CD14-positive monocyte (primary cell): ENCODE measurements at places on chromosomes 16 and 17.

DNA sequence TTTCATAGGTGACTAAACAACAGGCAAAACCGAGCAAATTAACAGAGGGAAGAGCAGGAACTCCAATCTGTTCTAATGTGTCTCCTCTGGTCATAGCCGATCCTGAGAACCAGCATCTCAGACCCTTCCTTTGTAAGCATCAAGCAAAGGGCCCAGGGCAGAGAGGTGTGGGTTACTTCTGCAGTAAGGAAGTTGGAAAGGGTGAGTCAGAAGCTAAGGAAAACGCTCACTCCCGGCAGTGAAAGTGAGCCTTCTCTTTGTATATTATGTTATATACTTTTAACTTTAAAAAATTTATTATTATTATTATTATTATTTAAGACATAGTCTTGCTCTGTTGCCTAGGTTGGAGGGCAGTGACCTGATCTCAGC is 77.7 kb downstream of the MRM3 start:
- DNase-seq, result no peak

DNA sequence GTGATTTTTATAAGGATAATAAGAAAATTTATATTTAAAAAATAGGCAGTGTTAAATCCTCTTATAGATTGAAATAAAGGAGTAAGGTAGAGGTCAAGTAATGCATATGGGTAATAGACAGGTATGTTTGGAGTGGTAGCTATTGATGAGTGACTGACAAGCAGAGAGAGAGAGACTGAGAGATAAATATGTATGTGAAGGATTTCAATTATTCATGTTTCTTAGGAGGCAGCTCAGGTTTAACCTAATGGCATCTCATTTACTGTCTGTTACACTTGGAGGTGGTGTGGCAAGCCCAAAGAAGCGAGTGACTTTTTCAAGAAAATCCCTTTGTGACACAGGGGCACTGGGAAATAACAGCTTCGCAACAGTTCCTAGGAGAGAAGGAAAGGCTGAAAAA is 120.2 kb downstream of the KIF2B start:
- DNase-seq, result no peak

DNA sequence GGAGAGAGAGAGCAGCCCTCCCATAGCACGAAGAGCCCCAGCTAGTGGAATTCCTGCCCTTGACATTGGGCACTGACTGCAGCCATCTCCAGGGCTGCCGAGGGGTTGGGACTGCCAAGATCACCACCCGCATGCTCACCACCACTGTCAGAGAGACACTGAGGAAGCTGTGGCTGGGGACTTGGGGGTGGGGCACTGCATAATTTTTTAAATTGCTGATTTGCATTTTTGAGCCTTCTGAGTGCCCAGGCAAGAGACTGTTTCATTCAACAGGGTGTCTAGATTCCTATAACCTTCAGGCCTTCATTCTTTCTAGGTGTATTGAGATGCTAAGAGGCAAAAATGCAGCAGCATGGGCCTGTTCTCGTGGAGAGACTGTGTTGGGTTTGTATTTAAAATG is 9.0 kb upstream of the EPX start:
- no peak for DNase-seq

- no peak for DNase-seq
Measured at GRCh38 chr17:29929006-29929532, 959 bp downstream of the SSH2 start.

DNA sequence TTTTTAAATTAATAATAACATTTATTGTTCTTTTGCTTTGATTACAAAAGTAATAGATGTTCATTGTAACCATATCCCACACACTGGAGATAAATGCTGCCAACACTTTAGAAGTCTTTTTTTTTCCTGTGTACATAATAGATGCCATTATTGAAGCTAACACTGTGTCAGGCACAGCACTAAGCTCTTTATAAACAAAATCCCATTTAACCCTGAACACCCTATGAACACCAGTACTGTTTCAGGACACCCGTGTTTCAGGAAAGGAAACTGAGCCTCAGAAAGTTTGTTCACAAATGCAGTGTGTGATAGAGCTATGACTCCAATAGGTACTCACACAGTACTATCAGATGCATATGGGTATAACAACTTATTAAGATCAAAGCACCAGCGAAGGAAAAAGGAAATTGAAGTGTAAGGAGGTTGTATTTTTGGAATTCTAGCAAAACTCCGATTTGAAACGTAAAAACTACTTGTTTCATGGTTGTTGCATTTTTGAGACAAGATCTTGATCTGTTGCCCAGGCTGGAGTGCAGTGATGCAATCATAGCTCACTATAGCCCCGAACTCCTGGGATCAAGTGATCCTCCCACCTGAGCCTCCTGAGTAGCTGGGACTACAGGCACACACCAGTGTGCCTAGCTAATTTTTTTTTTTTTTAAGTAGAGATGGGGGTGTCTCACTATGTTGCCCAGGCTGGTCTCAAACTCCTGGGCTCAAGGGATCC is 2.0 kb upstream of the KIFC3 start:
- no peak for DNase-seq

- no peak for DNase-seq
Measured at GRCh38 chr16:50980666-50981065, 170.4 kb downstream of the SALL1 start.

GRCh38 chr16:977081-977701 is 4.4 kb upstream of the SOX8 start:
- no peak for DNase-seq

DNA sequence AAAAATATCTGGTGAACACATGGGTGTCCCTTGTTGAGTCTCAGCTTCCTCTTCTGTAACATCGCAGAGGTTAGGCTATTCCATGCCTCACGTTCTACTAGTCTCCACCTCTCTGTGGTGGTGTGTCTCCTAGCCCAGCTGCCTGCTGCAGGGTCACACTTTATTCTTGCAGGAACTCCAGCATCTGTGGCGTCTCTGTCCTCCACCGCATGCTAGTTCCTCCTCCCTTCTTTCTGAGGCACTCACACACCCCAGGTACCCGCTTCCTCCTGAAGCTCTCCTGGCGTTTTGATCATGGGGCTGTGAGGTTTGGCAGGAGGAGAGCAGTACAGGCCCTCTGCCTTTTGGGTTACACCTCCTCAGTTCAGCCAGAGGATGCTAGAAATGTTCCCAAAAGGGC is 9.9 kb upstream of the TEX2 start:
- no peak for DNase-seq

- DNase-seq, result no peak
Measured at GRCh38 chr16:14378689-14379467, 251.2 kb downstream of the PARN start.

GRCh38 chr17:79205688-79206205 is 131.1 kb downstream of the ENGASE start:
- DNase-seq, result no peak

DNA sequence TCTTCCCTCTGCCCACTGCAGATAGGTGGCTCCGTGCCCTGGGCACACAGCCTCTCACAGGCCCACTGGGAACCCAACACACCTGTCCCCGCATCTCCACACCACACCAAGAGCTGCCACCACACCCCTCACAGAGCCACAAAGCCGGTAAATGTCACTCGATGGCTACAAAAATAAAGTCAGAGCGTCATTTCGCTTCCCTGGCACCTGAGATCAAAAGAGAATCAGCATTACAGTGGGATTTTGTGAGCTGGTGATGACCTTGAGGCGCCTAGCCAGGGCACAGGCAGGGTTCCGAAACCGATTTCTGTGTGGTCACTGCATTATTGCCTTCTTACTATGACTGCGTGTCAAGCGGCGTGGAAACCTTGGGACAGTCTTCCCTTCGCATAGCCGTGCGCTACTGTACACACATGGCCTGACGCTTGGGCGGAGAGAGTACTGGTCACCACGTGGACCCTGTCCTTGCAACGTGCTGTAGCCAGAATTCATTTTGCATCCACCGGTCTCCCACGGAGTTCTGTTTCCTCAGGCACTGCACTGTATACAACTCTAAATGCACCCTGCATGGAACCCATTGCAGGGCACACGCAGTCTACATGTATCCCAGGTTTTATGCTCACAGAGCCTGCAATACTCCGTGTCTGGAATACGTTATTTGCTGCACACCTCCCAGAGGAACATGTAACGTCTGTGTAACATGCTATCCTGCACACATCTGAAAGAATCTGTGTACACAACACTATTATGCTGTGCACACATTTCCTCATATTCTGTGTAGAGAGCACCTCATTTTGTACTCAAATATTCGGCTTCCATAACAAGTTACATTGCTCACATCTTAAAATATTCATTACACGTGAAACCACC is 5.8 kb upstream of the FOXF1 start:
- DNase-seq, result no peak

- DNase-seq, result no peak
Measured at GRCh38 chr16:64962786-64963185, 159.1 kb downstream of the CDH11 start.

DNA sequence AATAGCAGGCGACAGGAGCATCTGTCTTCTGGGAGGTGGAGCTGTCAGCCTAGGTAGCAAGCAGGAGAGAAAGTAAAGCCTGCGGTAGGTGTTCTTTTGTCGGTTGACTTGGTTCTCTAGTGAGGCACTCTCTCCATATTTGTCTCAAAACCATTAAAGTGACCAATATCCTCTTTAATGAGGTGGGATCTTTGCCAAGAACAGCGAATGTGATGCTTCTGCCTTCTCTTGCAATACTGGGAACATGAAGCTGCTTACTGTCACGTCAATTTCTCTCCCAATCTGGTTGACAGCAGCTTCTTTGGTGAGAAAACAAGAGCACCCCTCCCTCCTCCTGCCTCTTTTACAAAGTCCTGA is 176.7 kb downstream of the ABCC12 start:
- no peak for DNase-seq

DNA sequence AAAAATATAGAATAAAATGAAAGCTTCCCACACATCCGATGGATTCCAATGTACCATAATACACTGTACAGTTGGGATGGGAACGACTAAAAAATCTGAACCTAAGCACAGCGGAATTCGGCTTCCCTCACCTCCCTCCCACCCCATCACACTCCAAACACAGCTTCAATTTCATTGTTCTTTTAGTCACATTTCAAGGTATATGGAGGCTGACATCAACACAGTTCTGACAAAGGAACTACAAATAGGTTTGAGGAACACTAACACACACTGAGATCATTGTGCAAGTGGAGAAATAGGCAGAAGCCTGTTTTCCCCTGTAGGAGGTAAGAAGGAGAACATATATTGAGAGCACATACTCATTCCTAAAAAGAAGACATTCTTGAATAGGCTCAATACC is 85.1 kb downstream of the WDR59 start:
- DNase-seq, result no peak

- no peak for DNase-seq
Measured at GRCh38 chr16:89000207-89000959, 23.4 kb upstream of the CBFA2T3 start.

DNA sequence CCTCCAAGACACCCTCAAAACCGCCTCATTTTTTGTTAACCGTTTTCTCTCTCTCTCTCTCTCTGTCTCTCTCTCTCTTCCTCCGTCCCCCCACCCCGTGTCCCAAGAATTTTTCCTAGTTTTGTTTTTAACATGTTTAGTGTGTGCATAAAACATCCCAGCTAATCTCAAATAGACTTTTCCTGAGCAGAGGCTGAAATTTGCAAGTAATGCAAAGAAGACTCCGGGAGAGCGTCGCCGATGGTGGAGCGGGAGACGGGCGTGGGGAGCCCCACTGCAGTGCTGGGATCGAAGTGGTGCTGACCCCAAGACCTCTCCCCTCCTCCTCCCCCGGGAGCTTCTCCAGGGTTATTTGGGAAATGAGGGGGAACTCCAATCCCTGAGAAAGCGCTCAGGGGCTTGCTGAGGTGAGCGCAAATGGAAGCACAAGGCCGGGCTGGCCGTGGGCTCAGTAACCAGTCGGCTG is 4.7 kb upstream of the DLX4 start:
- DNase-seq, result no peak

DNA sequence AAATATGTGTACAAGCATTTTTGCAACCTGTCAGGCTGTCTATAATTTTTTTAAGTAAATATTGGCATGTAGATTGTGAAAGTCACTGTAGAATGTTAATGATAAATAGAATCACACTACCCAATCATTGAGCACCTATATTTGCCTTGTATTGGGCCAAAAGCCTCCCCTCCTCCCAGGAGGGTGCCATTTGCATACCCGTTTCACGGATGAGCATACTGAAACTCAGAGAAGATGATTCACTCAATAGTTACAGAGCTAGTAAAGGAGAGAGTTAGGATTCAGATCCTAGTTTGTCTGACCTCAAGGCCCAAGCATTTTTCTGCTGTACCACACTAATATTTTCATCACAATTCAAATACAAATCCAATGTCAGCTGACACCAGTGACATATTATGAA is 299.7 kb upstream of the CDH11 start:
- no peak for DNase-seq

DNA sequence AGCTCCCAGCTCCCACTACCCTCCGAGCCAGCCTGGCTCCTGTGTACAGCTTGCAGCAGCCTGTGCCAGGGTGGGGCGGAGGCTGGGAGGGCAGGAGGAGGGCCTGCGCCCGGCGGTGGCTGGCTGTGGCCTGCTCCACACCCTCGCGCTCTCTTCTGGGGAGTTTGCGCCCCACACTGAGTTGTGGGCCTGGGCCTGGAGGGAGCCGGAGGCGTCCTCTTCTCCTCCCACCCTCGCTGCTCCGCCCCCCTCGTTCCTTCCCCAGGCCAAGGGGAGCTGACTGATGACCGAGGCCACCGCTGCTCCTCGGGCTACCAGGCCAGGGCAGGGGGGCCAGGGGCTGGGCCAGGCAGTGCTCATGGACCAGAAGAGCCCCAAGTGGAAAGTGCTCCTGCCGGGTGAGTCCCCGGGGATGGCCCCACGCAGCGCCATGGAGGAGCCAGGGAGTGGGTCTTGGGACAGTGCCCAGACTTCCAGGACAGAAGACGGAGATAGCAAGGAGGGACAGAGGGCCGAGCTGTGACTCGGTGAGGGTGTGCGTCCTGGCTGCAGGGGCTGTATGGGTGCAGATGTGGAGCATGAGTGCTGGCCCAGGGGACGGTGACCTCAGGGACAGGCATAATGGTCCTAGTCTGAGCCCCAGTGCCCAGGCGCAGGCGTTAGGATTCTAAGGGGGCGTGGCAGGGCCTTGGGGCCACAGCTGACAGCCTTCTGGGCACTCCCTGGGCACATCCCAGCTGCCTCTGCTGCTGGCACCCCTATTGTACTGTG is 242.1 kb upstream of the GSE1 start:
- no peak for DNase-seq

DNA sequence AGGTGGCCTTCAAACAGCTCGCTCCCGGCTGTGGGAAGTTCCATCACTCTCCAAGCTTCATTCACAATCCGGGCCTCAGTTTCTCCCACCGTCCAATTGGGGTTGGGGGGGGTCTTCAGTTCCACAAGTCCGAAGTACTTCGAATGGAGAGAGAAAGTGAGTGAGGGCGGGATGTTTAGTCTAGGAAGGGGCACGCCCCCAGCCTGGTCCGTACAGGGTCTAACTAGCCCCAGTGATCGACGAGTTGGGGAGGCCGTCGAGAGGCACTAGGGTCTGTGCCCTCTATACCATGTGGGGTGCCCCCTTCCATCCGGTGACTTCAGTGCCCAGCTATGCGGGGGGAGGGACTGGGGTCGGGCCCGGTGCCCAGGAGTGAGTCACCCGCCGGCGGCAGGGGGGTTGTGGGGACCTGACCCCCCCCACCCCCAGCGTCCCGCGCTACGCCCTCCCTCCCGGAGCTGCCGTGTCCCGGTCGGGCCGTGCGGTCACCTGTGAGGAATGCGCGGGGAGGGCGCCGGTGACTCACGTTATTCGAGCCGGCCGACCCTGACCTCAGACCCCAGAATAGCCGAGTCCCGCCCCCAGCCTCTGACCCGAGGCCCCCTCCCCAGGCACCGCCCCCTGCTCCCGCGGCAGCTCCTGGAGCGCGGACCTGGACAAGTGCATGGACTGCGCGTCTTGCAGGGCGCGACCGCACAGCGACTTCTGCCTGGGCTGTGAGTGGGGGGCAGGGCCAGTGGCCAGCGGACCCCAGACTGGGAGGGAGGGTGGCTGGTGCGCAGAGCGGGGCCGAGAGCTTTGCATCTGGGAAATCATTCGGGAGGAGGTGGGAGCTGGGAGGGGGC is 658 bp downstream of the TNFRSF12A start:
- peak; percentile 76 for DNase-seq
